ENCODE measurements at places on chromosomes 12 and 14. TPM values are rescaled to one million over a fixed set of nuclear protein-coding genes. Genes with fewer than 3 reads are reported as not detected.

The LTBR gene
- 1.5 TPM for total RNA-seq

GRCh38 chr12:13252024-13252423, 55.5 kb downstream of the EMP1 start:
- no peak for DNase-seq

- DNase-seq, result peak; percentile 57
Observed at GRCh38 chr12:6425590-6426531, 18.9 kb upstream of the CD27 start.

- DNase-seq, result no peak
Observed at GRCh38 chr12:4496145-4496838, 42.4 kb upstream of the RAD51AP1 start.

- no peak for DNase-seq
Observed at GRCh38 chr14:61520576-61520975, 174.7 kb upstream of the HIF1A start.

GRCh38 chr12:99852666-99853065, 132.1 kb downstream of the ANKS1B start:
- DNase-seq, result no peak

DNA sequence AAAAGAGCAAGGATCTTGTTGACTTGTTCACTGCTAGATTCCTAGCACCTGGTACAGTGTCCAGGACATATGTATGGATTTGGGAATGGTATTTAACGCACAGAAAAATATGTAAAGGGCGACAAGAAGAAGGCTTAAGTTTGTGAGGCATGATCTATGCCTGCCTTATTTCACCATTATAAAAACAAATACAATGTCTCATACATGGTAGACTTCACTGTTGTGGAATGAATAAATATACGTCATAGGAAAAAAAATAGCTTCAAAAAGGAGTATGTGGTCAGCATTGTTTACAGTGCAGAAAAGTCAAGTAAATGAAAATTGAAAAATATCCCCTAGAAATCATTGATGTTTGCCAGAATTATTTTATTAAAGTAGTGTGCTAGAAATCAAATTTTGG, 30.0 kb downstream of the HCFC2 start:
- no peak for DNase-seq

The GPRC5A gene
- total RNA-seq, result 0.34 TPM

The VAMP1 gene
- total RNA-seq, result 34.8 TPM

DNA sequence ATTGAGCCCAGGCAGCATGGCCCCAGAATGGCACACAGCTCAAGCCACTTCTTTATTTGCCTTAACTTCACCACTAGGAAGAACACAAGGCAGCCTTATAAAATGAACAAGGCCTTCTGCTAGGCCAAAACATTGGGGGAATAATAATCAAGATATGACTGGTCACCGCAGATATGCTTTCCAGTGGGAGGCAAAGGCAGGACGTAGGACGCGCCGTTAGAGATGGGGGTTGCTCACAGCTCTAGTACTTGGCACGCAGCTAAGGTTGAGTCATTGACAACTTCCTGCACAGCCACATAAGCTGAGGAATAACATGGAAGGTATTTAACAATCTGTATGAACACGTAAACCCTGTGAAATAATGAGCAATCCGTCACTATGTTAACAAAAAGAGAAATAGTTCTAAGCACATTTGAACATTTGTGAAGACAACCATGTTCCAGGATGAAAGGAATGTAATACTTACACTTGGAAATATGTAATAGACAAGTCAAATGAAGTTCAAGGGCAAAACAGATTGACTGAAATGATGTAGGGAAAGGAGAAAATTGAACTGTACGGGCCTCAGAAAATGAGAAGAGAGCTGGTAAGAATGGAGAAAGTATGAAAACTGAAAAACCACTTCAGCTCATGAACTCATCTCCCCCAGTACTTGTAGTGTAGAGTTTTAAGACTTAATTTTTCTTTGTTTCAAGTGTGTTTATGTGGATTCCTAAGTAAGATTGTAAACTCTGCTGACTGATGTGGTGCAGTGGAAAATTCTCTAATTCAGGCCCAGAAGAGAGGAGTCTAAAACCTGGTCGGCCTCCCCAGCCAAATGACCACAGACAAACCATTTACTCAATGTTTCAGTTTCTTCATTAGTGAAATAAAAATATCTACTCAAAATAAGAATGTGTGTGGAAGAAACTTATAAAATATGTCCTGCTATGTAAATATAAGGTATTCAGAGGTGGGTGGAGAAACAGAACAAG, 59.3 kb upstream of the CCDC91 start:
- no peak for DNase-seq

The INHBC gene
- not detected for total RNA-seq

DNA sequence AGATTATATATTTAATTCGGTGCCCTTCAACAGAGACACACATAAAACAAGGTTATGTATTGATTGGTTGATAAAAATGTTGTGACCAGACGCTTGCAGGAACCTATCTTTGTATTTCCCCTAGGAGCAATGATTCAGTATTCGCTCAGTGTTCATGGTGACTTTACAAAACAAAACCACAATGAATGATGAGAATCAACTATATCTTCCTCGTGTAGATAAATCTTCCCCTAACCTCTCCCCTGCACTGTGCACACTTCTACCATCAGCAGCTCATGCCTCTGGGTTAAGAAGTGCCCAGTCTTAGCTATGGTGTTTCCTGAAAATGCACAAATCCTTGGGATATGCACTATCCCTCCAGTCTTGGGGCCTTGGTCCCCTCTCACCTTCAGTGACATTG, 16.3 kb downstream of the RIN3 start:
- DNase-seq, result no peak

GRCh38 chr12:55713721-55714120, 2.1 kb upstream of the BLOC1S1 start:
- DNase-seq, result no peak

DNA sequence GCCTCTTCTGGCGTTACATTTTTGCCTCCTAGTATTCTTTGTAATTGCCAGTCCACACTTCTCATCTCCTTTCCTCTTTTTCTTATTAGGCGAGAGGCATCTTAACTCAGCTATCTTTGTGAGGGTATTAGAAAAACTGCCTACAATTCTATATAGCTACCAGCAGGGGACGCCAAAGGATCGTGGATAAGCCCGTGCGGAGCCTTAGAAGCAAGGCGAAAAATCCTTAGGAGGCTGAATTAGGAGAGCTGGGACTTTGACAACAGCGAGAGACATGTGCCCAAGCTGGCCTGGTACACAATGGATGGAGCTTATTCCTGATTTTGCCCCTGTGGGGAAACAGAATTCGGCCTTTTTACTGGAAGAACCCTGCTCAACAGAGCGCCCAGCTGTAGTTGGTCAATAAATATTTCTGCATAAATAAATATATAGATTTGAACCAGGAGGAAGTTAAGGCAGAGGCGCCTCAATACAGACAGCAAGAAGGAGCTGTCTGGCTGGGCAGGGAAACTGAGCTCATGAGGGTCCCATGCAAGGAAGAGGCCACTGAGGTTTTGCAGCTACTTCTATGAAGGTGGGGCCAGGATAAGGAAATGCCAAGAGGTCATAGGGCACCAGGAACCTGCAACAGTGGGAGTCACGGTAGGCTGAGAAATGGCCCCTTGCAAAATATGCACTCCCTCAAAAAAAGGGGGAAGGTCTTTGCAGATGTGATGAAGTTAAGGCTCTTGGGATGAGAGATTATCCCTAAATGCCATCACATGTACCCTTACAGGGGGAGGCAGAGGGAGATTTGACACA, 14.6 kb upstream of the RBM19 start:
- peak; percentile 27 for DNase-seq

The PLEKHG3 gene
- total RNA-seq, result 0.12 TPM

The GCN1 gene
- total RNA-seq, result 143 TPM

GRCh38 chr12:116975779-116976393, 65.1 kb downstream of the FBXW8 start:
- no peak for DNase-seq

The IGFBP6 gene
- total RNA-seq, result 1.9 TPM

The BDKRB1 gene
- total RNA-seq, result not detected

The OLR1 gene
- total RNA-seq, result not detected

GRCh38 chr14:68623826-68624225, 169.0 kb downstream of the ZFP36L1 start:
- DNase-seq, result no peak
